ENCODE measurements at places on chromosomes 11 and 22.

- peak; percentile 94 for DNase-seq
Observed at GRCh38 chr22:37804881-37805809, 2.6 kb upstream of the GCAT start.

- no peak for DNase-seq
Observed at GRCh38 chr11:132456751-132457328, 1075.5 kb downstream of the OPCML start.

- DNase-seq, result no peak
Observed at GRCh38 chr11:3904228-3904627, 48.8 kb downstream of the STIM1 start.

DNA sequence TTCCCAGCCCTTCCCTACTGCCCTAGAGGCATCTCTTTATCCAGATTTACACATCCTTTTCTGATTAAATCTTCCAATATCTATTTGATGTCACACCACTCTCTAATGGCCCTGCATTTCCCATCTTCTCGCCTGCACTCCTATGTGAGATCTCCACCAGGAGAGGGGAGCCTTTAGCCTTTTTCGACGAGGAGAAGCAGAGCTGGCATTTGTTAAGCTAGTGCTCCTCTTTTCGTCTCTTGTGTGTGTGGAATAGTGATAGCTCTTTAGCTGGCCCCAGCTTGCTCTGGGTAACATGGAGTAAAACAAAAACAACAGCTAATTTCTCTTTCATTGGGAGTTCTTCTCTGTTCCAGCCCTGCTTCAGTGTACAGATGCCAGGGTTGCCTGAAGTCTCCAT, 536.5 kb downstream of the NTM start:
- no peak for DNase-seq

DNA sequence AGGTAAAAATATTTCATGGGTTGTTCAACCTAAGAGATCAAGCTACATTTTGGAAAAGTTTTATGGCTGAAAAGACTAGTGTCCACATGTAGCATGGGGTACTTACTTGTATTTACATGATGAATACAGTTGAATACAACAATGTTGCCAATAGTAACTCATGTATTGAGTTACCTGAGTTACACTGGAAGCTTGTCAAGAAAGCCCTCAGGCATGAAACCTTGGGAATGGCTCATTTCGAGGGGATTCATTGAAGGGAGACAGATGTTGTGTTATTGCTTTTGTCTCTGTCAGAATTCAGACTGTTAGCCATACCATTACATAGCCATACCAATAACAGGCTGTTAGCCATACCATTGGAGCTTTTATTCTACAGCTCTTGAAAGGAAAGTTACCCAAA, 9.2 kb downstream of the OR51F2 start:
- DNase-seq, result no peak

Data from ovary (tissue), 10 donors.